ENCODE measurements at places on chromosomes 12 and 14. TPM values are rescaled to one million over a fixed set of nuclear protein-coding genes. Genes with fewer than 3 reads are reported as not detected.

PGF gene
- total RNA-seq, result 0.46 TPM

AVPR1A gene
- total RNA-seq, result not detected

TM7SF3 gene
- total RNA-seq, result 28.8 TPM

SRSF5 gene
- total RNA-seq, result 324 TPM

PPP1R12A gene
- 66.6 TPM for total RNA-seq

LHX5 gene
- not detected for total RNA-seq

EFS gene
- 0.10 TPM for total RNA-seq

PRH2 gene
- not detected for total RNA-seq

PTPN6 gene
- 609 TPM for total RNA-seq

NEDD8 gene
- total RNA-seq, result 172 TPM

MYO1H gene
- not detected for total RNA-seq

ZDHHC22 gene
- not detected for total RNA-seq

All from activated naive CD4-positive, alpha-beta T cell treated with anti-CD3 and anti-CD28 coated beads, Interleukin-2, amount 50 U/mL, for 72 hours (primary cell).